ENCODE measurements at places on chromosomes 2 and 18.

DNA sequence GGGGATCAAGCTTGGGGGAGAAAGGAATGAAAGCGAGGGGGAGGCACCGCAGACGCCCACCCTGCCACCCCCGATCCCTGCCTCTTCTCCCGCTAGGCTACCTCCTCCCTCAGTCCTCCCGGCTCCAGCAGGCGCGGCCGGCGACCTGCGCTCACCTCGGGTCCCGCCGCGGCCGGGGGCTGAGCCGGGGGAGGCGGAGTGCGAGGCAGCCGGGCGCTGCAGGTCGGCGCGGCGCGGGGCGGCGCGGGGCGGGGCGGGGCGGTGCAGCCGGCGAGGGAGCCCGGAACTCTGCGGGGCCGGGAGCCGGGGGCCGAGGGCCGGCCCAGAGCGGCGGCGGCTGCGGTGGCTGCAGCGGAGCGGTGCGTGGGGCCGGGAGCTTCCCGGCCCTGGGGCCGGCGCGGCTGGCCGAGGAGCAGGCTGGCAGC is 477 bp downstream of the ACVR1 start:
- DNase-seq, result no peak

DNA sequence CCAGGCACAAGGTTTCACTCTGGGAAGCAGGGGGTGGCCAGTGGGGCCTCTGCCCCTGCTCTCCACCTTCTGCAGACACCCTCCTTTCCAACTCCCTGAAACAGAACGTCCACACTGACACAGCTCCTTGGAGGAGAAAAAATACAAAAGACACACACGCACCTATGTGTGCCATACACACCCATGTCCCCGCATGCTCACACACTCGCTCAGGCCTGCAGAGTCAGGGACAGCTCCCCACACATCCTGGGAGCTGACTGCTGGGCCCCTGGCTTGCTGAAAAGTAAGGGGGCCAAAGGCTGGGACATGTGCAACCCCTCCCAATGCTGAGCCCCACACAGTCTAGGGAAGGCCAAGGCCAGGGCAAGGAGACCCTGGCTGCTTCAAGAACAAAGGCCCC is 200.5 kb downstream of the TNS1 start:
- DNase-seq, result no peak

GRCh38 chr18:48997985-48998831 is 47.4 kb upstream of the SMAD7 start:
- no peak for DNase-seq

GRCh38 chr18:25443776-25444175 is 91.8 kb upstream of the ZNF521 start:
- no peak for DNase-seq
